Astrocyte of the spinal cord (primary cell): ENCODE measurements at places on chromosomes 7 and 10.

DNA sequence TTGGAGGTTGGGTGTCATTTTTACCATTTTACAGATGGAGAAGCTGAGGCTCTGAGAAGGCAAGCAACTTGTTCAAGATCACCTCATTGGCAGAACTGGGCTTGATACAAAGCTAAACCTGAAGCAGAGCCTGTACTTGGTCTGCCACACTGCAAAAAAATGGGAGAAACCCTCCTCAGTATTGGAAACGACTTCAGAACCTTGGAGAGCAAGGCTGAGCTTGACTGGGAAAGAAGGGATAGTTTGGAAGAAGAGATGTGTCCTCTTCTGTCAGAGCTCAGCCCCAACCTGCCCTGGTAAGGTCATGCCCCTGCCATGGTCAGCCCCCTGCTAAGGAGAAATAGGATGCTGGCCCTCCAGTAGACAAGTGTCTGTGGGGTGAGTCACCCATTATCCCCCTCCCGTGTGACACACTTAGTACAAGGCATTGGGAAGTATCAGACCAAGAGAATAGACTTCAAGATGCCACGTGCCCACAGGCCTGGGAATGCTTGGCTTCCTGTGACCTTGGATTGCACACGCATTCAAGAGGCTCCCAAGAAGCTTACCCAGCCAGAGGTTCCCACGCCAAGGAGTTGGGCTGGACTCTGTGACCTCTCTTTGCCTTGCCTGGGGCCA is 56.2 kb upstream of the SMNDC1 start:
- no peak for DNase-seq

DNA sequence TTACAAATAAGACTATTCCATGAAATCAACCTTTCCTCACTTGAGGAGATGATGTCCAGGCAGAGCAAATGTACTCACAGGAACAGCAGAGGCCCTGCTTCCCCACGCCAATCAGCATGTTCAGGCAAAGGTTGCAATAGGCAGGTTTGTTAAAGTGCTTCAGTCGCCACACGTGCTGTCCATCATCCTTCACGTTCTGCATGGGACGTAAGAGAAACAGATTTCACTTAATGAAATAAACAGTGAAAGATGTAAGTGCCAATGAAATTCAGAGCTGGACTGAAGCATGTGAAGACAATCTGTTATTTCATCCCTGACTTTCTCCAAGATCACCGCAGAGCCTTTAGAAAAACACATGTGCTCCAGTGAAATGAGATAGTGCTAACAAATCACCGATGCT is 217.4 kb downstream of the DGKB start:
- DNase-seq = no peak

GRCh38 chr10:77404810-77405209 is 232.8 kb downstream of the KCNMA1 start:
- DNase-seq = no peak

- DNase-seq = no peak
Observed at GRCh38 chr10:3372281-3372680, 199.7 kb upstream of the PITRM1 start.

- DNase-seq = no peak
Observed at GRCh38 chr10:104819731-104820130, 178.6 kb downstream of the SORCS3 start.
